Right ventricle myocardium inferior (tissue), 1 donor: ENCODE measurements at places on chromosomes 2 and 18. TPM values are rescaled to one million over a fixed set of nuclear protein-coding genes. Genes with fewer than 3 reads are reported as not detected.

DNA sequence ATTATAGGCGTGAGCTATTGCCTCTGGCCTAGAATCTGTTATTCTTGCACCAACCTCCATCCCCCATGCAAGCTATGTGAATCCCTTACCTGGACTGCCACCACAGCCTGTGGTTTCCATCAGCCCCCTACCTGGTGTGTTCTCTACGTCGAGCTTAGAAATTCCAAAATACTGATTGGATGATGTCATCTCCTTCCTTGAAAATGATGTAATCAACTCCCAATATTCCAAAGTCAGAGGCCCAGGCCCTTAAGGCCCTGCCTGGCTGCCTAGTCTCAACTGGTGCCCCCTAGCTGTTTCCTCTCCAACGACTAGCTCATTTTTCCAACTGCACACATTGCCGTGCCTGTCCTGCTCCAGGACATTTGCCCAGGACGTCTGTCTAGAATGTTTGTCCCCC is 41.3 kb upstream of the GBX2 start:
- no peak for DNase-seq

- DNase-seq, result no peak
These were observed 309.8 kb downstream of the ERBB4 start for GRCh38 chr2:212228743-212229171.

The PNO1 gene
- total RNA-seq, result 7.1 TPM

GRCh38 chr2:105373895-105374401 is 24.9 kb downstream of the FHL2 start:
- DNase-seq, result no peak

- no peak for DNase-seq
These were observed 63.7 kb upstream of the ITGA4 start for GRCh38 chr2:181393472-181393871.

- no peak for DNase-seq
These were observed 6.3 kb downstream of the ADRA2B start for GRCh38 chr2:96109931-96110511.

The MAL gene
- 8.7 TPM for total RNA-seq

GRCh38 chr2:73006969-73007710 is 64.4 kb downstream of the SFXN5 start:
- DNase-seq, result no peak

DNA sequence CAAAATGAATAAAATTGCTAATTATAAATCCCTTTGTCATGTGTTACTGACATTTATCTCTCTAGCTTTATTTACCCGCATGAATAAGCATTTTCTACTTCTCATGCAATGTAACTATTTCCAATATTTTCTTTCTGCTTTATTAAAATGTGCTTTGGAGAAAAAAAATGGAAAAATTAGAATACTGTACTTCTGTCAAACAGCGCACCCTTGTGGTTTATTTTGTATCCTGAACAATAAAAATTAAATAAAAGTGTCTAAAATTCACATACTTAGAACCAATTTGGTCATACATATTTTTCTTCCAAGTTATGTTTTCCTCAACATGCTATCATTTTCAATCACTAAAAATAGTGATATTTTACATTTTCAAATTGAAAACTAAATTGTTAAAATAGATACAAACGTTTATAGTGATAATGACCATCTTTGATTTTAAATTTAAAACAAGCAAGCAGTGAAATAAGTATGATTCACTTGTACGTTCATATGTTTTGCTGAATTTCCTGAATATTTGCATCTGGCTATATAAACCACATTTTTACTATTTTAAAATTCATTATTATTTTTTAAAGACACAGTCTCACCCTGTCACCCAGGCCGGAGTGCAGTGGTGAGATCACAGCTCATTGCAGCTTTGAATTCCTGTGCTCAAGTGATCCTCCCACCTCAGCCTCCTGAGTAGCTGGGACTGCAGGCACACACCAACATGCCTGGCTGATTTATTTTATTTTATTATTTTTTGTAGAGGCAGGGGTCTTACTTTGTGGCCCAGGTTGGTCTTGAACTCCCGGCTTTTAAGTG is 95.9 kb upstream of the GRB14 start:
- DNase-seq, result no peak

DNA sequence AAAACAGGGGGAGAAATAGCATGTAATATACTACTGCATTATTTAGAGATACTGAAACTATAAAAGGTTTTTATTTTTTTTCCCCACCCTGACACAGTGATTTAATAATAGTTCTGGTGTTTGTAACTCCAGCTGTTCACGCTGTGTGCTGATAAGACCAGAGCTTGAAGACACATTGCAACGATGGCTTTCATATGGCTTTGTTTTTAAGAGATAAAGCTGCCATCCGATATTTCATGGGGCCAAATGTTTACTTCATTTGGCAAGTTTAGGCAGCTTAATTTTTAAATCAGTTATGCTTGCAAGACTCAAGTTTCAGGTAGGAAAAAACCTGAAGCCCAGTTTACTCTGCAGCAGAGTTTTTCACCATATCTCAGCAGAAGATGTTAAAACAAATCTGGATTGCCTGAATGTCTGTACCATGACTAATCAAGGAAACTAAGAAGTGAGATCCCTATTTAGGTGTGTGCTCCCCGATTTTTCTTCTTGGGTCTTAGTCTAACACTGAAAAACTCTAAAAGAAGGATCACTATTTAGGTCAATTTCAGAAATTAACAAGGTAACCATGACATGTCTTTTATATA is 508.6 kb downstream of the PARD3B start:
- no peak for DNase-seq

GRCh38 chr2:191885098-191885497 is 38.2 kb upstream of the CAVIN2 start:
- DNase-seq, result no peak

The FIGN gene
- 16.7 TPM for total RNA-seq

DNA sequence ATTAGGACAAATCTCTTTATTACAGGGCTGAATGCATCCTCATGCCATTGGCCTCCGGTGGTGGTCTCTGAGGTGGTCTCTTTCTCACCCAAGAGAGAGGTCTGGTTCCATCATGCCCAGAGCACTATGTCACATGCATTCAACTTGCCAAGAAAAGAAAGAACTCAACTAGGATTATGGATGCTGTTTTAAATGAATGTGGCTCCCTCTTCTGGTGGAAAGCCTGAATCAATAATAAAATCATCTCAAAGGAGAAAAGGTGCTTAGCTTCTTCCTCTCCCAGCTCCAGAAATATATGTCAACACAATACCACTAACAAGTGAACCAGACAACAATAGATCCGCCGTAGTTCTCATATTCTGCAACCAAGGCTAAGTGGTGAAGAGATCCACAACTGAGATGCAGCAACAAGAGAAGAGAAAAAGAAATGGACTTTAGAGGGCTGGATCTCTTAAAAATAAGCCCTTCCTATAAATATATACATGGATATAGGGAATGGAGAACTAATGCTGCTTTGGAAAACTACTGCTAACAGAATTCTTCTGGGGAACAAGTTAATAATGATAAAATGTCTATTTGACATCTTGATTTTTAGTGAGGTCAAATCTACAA is 396.8 kb downstream of the NCKAP5 start:
- no peak for DNase-seq

The SNTG2 gene
- total RNA-seq, result 2.4 TPM

DNA sequence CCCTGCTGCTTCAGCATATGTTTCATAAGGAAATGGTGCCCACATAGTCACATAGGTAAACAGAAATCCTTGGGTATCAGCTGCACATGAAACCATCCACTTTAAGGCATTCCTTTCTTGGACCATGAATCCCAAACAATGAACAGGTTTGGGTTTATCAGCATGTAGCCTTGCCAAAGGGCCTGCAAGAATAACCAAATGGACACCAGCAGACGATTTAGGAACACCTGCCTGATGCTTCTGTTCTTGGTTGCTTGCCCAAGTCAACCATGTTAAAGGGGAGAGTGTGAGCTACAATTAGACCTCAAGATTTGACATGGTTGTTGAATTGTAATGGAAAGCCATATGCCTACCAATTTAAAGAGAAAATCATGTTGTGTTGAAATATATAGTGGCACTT is 1342.7 kb upstream of the PIK3C3 start:
- DNase-seq, result no peak

The GYPC gene
- total RNA-seq, result 121 TPM

- DNase-seq, result no peak
These were observed 104.2 kb upstream of the FZD7 start for GRCh38 chr2:201929281-201930026.

The VWC2L gene
- total RNA-seq, result not detected

DNA sequence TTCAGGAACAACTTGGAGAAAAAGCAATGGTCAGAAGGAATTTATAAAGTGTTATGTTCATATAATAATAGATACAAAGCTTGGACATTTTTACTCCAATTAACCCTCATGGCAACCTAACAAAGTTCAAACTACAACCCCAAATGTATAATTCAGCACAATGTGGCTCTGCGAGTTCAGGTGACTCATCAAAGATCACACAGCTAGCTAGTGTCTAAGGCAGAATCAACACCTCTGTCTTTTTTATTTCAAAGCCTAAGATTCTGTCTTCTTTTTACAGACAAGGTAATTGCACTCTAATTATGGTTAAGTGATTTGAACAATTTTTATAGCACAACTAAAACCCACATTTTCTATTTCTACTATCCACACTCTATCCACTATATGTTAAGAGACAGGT is 90.5 kb downstream of the CHST9 start:
- no peak for DNase-seq

The MYO7B gene
- total RNA-seq, result 0.46 TPM

- no peak for DNase-seq
These were observed 169.6 kb downstream of the KCNS3 start for GRCh38 chr2:18047896-18048657.

GRCh38 chr2:9735335-9735734 is 104.5 kb upstream of the YWHAQ start:
- no peak for DNase-seq

DNA sequence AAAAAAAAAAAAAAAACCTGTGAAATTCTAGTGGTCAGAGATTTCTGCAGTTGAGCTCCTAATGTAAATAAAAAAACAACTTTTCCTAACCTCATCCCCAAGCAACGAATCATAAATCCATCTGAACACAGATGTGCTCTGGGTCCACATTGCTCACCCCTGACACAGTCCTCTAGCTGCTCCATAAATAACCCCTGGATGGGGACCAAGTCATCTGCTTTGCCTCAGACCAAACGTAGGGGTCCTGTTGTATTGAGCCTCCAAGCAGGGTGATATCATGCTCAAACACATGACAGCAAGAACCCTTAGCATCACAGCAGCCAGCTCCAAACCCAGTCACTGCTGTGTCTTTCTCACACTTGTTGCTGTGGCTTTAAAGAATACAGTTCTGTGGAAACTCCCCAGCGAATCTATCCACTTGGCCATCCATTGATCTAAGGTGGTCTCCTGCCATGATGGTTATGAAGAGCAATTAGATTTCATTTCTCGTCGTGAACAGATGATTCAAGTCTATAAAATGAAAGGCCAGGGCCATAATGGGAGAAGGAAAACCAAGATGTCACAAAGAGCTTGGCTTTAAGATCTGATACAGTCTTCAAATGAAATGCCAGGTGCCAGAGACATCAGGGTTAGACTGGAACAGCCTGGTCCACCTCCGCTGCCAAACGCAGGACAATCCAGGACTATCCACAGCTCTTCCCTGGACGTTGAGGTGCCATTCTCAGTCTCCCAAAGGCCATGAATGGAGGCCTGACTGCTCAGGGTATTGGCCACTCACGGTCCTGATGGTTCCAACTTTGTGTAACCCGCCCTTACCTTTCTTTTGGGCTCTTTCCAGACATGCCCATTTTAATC is 39.0 kb downstream of the TBC1D8 start:
- DNase-seq, result no peak

The LDLRAD4 gene
- total RNA-seq, result 29.6 TPM

DNA sequence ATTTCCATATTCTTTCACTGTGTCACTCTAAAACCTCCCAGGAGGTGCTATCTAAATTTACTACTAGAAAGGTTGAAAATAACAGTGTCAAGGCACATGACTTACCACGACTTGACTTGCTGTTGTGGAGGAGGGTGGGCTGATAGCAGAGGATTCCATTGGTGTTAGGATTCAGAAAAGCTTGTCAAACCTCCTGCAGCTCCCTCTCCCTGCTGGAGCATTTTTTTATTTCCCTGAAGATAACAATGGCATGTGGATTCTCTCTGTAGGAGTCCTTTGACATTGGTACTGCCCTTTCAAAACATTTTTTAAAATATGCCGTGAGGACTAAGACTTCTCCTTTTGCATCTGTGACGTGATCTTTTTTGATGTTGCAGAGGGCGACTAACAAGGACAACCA is 696.9 kb upstream of the GYPC start:
- no peak for DNase-seq

- no peak for DNase-seq
These were observed 95.5 kb downstream of the THNSL2 start for GRCh38 chr2:88265352-88266303.

The SRD5A2 gene
- not detected for total RNA-seq

- DNase-seq, result no peak
These were observed 18.4 kb downstream of the BCL11A start for GRCh38 chr2:60534892-60535684.

The TUBA3D gene
- total RNA-seq, result 138 TPM

The PARD3B gene
- total RNA-seq, result 7.8 TPM

GRCh38 chr2:181836583-181836982 is 54.9 kb upstream of the ITPRID2 start:
- DNase-seq, result no peak

GRCh38 chr18:63446266-63446665 is 24.0 kb upstream of the VPS4B start:
- DNase-seq, result no peak

The CFC1 gene
- total RNA-seq, result not detected

DNA sequence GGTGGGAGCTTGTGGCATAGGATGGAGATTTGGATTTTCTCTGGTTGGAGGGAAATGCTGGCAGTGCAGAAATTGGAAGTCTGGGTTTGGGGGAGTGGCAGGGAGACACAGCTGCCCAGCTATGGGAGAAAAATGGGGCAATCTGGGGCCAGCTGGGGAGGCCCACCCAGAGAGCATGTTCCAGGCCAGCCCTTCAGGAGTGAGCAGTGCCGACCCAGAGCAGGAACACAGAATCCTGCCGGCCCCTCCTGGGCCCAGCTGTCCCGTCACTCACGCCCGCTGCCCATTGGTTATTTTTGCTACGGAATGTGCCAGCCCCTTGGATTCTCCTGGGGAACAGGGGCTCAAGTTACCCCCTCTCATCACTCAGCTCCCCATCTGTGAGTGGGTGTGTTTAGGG is 4.9 kb downstream of the SPEG start:
- DNase-seq, result no peak
